NCI-H2107 (cell line): ENCODE measurements at places on chromosomes 1 and 21.

GRCh38 chr1:41670217-41670957 lies 185.9 kb upstream of the EDN2 start:
- no peak for DNase-seq

- no peak for DNase-seq
Observed at GRCh38 chr1:119859647-119860046, 36.7 kb downstream of the ADAM30 start.

DNA sequence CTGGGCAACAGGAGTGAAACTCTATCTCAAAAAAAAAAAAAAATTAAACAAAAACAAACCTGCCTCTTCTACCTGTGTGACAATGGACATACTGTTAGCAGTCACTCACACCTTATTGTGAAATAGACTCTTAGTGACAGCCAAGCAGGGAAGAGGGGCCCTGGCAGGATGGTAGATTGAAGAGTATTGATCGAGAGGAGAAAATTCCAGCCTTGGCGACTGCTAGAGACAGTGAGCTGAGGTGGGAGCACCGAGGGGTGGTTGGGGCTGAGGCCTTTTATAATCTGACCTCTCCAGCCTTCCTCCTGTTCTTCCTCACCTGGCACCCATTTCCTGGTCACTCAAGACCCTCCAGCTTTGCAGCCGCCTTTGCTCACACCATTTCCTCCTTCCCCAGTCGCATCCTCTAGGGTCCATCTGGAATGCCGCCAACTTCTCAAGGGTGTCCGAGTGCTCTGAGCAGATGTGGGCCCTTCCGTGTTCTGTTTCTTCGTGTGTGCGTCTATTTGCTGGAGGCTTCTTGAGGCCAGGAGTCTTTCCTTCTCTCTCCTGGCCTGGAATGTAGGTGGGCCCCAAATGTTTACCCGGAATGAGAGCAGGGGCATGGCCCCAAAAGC lies 196.9 kb upstream of the TMEM51 start:
- DNase-seq, result no peak

DNA sequence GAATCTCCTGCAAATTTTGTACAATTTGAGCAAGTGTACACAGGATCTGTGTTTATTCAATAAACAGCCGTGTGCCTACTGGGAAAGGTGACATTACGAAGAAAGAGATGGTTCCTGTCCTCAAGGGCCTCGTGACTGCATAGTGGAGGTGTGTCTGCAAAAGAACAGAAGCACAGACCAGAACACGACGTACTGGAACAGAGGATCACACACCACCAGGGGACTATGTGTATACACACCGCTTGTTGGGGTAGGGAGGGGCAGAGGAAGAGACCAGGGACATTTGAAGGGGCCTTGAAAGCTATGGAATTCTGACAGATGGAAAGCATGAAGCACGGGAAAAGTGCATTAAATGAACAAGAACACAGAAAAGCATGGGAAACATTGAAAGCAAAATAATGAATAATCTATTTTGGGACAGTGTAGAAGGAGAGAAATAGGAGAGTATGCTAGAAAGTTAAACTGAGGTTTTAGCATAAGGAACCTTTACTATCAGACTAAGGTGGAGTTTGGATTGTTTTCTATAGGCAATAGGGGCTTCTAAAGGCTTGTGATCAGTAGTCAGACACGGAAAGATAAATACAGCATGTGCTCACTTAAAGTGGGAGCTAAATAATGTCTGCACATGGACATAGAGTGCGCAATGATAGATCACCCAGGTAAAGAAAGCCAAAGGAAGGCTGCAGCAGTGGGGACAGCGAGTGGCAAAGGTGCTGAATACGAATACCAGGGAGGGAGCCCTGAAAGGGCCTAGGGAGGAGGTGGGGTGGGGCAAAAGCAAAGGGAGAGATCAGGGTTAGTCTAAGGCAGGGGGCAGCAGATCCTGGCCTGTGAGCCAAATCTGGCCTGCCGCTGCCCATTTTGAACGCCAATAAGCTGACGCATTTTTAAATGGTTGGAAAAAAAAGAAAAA lies 11.0 kb downstream of the JAK1 start:
- no peak for DNase-seq

GRCh38 chr1:188218289-188218688 lies 1389.5 kb downstream of the PLA2G4A start:
- DNase-seq, result no peak

DNA sequence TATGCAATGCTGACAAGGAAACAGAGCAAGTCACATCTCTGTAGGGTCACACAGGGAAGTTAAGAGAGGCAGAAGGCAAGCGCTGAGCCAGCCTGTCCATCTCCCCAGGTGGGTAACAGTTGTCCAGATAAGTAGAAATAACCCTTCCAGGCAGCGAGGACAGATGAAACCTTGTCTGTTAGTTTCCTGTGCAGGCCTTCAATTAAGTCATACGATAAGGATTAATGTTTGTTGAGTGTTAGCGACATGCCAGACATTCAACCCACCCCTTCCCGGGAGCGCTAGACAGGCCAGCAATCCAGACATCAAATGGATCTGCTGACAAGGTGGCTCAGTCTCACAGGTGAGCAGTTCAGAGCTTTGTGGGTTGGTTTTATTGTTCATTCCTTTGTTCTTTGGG lies 221.5 kb upstream of the FMN2 start:
- DNase-seq, result no peak

GRCh38 chr1:212518188-212519054 lies 85.7 kb downstream of the NENF start:
- DNase-seq, result no peak

DNA sequence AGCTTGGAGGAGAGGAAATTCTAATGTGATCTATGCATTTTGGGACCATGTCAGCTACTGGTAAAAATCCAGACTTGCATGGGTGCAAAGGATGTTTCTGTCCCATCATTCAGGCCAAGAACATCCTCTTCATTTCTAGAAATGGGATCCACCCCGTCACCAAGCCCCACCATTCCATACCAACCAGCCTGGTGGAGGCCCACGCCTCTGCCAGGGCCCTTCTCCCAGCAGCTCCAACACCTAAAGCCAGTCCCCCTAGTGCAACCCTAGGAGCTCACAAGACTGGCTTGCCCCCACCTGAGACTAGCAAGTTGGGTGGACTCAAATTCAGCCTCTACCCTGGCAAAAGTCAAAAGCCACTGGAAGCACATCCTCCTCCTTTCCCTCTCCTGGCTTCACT lies 1.9 kb downstream of the ARHGEF11 start:
- no peak for DNase-seq

DNA sequence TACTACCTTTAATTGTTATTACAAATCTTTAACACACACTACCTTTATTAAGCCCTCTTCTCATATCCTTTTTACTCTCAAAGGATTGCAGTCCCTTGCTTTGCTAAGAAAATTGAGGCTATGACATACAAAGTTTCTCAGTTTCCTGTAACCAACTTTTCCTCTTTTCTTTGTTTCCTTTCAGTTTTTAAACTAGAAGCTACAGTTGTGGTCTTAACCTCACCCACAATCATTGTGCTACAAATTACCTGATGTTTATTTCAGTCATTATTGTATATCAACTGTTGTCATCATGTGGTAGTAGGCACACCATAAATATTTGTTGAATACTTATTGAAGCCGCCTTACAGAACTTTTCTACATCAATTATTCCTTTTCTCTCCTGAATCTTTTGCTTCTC lies 51.8 kb downstream of the SLAMF6 start:
- no peak for DNase-seq

GRCh38 chr1:155909894-155910293 lies 1.3 kb downstream of the RIT1 start:
- no peak for DNase-seq

GRCh38 chr1:38267037-38268036 lies 220.7 kb upstream of the POU3F1 start:
- DNase-seq, result no peak

GRCh38 chr21:38448671-38449385 lies 49.4 kb downstream of the ERG start:
- DNase-seq, result no peak

DNA sequence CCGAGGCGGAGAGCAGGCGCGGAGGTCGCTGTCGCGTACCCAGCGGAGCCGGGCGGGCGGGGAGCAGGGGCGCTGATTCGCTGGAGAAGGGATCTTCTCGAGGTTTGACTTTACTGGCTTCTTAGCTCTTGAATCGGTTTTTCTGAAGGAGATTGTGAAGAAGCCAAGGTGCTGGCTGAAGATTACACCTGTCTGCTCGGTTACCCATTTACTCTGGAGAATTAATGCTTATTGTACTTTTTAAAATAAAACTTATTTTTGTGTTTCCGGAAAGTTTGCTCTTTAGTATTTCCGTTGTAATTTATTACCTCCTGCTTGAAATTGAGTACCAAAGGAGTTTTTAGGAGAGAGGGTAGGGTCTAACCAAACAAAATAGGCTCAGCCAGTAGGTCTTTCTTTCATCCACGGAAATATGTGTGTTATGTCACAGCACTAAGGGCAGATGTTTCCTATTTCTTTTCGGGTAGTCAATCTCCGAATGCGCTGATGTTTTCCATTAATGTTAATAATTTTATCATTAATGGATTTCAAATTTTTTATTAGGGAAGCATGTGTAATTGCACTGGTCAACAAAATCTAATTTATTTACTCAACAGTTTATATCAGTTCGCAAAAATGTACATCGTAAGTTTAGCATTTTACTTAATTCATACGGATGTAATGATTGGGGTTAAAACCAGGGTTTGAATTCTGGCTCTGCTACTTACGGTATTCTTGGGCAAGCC lies 510 bp upstream of the GNG5 start:
- DNase-seq, result no peak

- no peak for DNase-seq
Observed at GRCh38 chr1:243246916-243247315, 8.2 kb downstream of the CEP170 start.

- DNase-seq, result peak; percentile 73
Observed at GRCh38 chr1:233639611-233640010, 25.7 kb downstream of the KCNK1 start.

GRCh38 chr1:10325521-10325920 lies 73.3 kb upstream of the PGD start:
- DNase-seq, result no peak

DNA sequence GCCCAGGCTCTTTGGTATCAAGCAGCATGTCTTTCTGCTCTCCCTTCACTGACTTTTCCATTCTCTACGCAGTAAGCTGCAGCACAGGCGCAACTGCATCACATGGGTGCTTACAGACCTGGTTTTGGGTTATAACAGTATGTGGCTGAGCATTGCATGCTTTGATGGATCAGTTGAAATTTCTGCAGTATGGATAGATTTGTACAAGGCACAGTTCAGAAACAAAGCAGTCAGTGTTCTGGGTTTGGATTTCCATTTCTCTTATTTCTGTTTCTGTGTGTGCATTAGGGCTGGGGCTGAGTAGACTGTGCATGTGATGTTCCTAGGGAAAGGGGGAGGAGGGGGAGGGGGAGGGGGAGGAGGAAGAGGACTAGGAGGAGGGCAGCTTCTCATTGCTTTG lies 4.5 kb downstream of the FAM163A start:
- no peak for DNase-seq

GRCh38 chr1:51238034-51238403 lies 1.9 kb downstream of the RNF11 start:
- no peak for DNase-seq

- DNase-seq, result peak; percentile 44
Observed at GRCh38 chr1:180415985-180416633, 86.3 kb downstream of the ACBD6 start.

GRCh38 chr1:98480271-98480670 lies 181.2 kb upstream of the SNX7 start:
- no peak for DNase-seq

DNA sequence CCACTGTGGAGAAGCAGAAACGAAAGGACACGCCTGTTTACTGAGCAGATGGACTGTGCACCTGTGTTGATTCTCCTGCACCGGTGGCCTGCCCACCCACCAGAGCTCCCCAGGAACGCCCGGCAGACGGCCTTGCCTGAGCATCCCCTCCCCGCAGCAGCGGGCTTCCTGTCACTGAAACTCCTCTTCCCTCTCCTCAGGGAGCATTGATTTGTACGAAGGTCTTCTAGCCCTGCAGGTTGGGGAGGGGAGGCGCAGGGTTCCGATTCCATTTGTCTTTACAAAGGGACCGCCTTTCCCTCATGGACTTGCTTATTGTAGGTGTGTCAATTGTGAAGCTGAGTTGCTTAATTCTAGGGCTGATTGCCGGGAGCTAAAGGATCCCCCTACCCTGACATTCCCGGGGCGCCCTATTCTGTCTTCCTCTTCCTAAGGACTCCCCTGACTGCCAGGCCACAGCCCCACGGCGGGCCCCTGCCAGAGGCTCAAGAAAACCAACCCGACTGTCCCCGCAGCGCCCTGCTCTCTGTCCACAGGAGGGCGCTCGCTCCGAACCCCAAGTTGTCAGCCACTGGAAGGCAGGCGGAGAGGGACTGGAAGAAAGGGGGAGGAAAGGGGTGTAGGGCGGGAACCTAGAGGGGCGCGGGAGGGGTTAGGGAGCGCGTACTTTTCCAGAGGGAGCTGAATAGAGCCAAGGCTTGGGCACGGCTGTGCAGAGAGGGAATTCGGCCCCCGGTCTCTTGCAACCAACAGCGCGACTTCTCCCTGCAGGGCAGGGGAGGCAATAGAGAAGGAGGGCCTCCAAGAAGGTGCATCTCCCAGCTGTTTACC lies 2.8 kb downstream of the S100A6 start:
- DNase-seq, result peak; percentile 96

DNA sequence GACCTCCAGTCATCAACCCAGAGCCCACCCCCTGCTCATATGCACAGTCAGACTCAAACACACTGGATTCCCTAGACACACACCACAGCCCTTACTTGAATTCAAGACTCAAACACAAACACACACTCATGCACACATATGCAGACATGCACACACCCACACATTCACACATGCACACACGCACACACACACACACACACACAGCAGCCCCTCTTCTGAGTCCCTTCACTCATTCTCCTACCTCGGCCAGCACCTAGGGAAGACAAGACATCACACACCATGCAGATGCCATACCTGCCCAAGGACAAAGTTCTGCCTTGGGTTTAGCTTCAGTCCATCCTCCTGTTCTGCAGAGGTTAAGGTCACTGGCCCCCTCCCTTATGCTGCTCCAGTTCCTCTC lies 1.6 kb upstream of the HCRTR1 start:
- DNase-seq, result no peak

GRCh38 chr1:103084181-103084580 lies 24.1 kb downstream of the COL11A1 start:
- DNase-seq, result no peak

- no peak for DNase-seq
Observed at GRCh38 chr1:229841230-229841629, 215.2 kb downstream of the URB2 start.

GRCh38 chr1:163399976-163400601 lies 78.3 kb downstream of the NUF2 start:
- DNase-seq, result no peak

- no peak for DNase-seq
Observed at GRCh38 chr1:119680723-119681122, 31.0 kb upstream of the PHGDH start.

GRCh38 chr1:4166713-4167112 lies 266.6 kb upstream of the C1orf174 start:
- no peak for DNase-seq

- DNase-seq, result no peak
Observed at GRCh38 chr1:86296305-86297205, 99.6 kb downstream of the ODF2L start.

GRCh38 chr1:203267347-203267846 lies 37.9 kb upstream of the BTG2 start:
- DNase-seq, result peak; percentile 88
